CD4-positive, alpha-beta T cell (primary cell): ENCODE measurements at places on chromosomes 7 and 10.

GRCh38 chr10:28400681-28401080, 97.8 kb upstream of the MPP7 start:
- no peak for DNase-seq

GRCh38 chr10:12250181-12250580, 54.2 kb downstream of the CDC123 start:
- no peak for DNase-seq

DNA sequence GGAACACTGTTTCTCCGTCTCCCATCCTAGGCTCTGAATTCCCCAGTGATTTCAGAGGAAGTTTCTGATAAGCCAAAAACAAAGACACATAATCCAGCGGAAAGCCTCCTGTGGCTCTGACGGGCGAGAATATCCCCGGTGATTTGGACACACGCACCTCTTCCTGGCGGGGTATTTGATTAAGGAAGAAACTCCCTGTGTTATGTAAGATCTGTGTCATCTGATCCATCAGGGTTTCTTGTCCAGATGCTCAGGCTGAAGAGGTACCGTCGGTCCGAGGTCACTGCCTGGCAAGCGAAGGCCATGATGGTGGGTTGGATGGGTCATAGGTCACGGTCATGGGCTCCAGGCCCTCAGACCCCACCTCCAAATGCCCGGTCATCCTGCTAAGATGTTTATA, 39.6 kb upstream of the DNAJB6 start:
- no peak for DNase-seq

DNA sequence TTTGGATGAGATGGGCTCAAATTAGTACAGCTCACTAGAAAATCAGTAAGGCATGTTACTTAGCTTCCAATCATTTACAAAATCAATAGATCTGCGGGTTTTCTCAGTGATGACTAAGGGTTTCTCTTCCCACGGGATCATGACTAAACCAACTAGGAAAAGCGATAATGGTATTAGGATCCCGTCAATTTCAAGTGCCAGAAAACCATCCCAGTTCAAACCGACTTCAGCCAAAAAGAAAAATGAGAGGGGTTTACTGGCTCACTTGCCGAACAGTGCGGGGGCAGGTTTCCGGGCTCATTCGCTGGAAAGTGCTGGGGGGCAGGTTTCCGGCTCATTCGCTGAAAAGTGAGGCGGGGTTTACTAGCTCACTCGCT, 62.1 kb upstream of the LYZL2 start:
- no peak for DNase-seq

DNA sequence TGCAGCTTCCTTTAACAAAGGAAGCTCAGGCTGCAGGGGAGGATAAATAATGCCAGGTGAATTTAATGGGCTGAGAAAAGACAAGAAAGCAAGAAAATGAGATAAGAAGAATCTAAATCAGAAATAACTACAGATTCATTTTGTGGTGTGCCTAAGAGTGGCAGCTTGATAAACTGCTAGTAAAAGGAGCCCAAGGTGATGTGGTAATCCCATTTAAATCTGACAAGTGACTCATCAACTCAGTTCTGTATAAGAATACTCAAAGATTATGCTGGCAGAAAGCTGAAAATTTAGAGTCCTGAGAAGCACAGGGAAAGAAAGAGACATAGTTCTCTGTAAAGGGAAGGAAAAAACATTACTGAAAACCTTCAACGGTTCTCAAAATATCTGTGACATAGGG, 109.4 kb upstream of the PDE1C start:
- DNase-seq, result no peak
